ENCODE measurements at places on chromosomes 2 and 18.

DNA sequence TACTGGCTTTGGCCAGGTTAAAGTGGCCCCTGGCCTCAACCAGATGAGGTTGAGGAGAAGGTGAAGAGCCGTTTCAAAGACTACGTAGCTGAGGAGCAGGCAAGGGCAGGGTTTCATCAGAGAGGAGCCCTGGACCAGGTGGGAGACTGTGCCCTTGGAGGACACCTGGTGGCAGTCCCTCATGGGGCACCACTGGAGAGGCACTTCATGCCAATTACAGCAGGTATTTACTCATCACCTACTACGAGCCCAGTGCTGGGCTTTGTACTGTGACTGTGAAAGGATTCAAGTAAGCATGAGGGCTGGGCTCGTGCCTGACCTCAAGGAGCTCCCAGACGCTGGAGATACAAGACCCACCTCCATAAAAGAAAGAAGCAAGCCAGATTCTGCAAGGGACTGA, 37.6 kb downstream of the SMAD7 start:
- DNase-seq, result no peak

- DNase-seq, result no peak
These were observed 122.9 kb downstream of the PRKRA start for GRCh38 chr2:178328037-178328436.

DNA sequence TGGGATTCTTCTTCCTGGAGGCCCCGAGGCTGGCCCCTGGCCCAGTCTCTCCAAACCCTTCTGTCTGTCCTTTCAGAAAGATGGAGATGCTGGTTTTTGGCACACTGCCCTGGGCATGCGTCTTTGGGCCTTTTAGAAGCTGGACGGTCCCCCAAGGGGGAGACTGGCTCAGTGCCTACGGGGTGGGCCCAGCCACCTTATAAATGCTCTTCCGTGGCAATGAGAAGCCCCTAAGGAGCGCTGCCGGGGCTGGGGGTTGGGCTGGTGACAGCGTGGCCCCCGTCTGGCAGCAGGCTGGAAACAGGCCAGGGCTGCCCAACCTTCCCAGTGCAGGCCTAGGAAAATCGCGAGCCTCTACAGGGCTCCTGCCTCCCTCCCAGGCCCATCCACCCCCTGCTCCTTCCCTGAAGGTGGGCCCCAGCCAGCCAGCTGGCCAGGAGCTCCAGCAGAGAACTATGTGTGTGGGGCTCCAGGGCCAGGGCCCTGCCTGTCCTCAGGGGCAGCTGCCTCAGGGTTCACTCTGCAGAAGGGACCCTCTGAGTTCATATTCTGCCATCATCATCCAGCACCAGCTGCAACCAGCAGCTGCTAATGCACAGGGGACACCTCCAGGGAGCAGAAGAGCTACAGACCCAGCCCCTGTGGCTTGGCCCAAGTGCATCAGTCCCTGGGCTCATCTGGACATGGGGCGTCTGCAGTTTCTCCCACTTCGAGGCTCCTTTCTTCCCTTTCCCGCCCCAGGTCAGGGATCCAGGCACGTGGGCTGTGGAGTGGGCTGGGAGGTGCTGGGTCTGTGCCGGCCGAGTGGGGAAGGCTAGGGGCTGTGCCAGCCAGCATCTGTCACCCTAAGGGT, 107.6 kb upstream of the OTOS start:
- no peak for DNase-seq

- peak; percentile 65 for DNase-seq
These were observed 16.1 kb downstream of the ADD2 start for GRCh38 chr2:70751881-70752280.

GRCh38 chr2:60544954-60545560, 8.4 kb downstream of the BCL11A start:
- peak; percentile 54 for DNase-seq

GRCh38 chr18:44652722-44653121, 28.0 kb upstream of the SETBP1 start:
- DNase-seq, result no peak

DNA sequence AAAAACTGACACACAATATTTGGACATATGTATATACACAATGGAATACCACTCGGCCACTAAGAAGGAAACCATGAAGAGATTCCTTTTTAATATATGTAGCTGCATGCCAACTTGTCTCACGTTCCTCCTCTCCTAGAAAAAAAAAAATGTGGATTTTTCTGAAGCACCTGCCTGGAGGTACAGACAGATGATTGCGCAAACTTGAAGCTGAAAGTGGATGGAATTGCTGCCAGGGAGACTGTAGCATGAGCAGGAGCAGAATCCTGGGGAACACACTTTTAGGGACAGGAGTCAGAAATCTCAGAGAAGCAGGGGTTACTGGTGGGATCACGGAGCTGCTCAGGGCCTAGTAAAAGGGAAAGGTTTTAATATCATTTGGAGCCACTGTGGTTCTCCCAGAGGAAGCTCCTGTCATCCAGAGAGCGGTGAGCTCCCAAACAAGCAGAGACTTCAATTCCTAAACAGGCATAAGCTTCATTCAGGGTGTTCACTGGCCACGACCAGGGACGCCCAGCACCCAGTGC, 640 bp upstream of the SPR start:
- DNase-seq, result no peak

GRCh38 chr18:7901657-7902056, 334.5 kb downstream of the PTPRM start:
- no peak for DNase-seq

GRCh38 chr18:26383454-26384270, 157.4 kb downstream of the TAF4B start:
- peak; percentile 64 for DNase-seq

DNA sequence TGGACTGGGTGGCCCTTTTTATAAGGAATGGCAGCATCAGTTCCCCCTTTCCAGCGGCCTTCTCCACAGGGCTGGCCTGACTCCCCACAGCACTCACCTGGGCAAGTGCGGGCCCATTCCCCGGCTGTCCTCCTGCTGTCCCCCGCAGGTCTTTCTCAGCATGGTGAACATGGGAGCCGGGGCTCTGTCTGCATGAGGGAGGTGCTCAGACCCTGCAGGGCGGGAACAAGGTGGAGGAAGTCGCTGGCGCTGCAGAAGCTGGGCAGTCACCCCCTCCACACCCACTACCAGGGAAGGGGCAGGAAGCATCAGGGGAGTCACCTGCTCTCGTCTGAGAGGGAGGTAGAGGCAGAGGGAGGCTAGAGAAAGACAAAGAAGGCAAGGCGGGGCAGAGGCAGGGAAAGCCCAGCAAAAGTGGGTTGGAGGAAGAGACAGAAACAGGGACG, 12.2 kb downstream of the HES6 start:
- DNase-seq, result no peak

GRCh38 chr18:55139836-55140235, 180.6 kb upstream of the CCDC68 start:
- DNase-seq, result no peak

DNA sequence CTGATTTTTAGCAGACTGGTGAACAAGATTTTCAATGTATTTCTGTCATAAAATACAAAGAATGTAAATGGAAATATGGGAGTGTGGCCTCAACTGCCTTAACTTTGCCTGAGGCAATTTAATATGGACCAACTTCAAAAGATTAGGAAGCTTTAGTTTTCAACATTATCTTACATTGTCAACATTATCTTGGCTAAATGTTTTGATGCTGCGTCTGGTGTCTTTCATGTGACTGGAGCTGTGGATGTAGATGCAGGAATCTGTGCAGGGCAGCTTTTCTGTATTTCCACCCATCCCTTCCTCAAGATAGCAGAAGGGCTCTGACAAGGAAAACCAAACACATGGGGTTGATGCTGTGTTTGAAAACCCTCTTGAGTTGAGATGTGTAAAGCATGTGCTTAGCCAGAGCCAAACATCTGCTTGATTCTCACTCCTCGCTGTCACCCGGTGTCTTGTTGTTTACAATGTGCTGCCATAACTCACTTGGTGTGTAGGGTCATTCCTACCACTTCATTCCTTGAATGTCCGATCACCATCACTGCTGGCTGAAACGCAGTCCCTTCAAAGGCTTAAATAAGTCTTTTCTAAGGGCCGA, 33.0 kb downstream of the COPS8 start:
- no peak for DNase-seq

- DNase-seq, result peak; percentile 84
These were observed 83.9 kb upstream of the YWHAQ start for GRCh38 chr2:9714630-9715214.

DNA sequence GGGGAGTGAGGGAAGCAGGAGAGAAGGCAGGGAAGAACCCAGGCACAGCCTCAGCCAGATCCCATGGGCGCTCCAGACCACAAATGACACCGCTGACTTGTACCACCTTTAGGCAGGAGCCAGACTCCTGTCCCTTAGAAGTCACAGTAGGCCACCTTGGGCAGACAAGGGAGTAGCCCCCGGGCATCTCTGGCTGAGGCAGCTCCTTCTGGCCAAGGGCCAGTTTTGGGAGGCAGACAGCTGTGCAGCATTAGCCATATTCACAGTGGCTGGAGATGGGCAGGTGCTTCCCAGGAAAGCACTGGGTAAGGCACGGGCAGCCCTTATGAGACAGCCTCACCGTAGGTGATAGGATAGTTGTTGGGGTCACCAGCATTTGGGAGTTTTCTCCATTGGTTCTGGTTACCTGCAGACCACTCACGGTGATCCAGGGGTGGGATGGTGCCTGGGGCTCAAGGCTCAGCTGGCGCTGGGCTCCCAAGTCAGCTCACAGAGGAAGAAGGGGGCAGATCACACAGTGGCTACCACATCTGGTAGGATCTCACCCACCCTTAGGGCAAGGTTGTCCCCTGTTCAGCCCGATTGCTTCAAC, 2.1 kb downstream of the ASTL start:
- no peak for DNase-seq

DNA sequence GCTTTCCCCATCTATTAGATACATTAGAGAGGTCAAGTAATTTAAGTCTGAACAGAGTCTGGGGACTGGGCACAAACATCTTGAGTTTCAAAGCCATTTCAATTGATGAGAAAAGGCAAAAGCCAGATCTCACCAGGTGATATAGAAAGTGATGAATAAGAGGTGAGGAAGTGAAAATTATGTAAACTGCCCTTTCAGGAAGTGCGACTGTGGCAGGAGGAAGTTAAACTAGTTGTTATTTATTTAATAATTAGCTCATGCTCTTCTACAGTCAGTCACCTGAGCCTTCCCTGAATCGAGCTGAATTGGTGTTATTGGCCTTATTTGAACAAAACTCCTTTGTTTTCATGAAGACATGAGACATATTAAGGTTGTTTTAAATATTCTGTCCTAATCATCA, 115.1 kb downstream of the CDH20 start:
- DNase-seq, result no peak

DNA sequence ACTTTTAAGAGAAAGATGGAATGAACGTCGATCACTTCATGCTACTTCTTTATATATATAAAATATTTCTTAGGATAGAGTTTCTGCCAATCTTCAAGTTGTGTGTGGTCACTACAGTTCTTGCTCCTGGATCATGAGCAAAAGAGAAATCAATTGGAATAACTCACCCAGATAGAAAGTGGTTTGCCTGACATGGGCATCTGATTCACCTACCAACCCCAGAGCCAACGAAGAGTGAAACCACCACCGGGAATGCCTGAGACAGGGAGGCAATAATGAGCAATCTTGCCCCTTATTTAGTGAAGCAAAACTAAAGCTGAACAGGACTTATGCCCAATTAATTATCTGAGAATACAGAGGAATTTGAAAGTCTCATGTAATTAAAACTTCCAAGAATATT, 250.2 kb upstream of the REG3G start:
- no peak for DNase-seq

GRCh38 chr2:31558401-31559295, 22.1 kb downstream of the SRD5A2 start:
- no peak for DNase-seq

DNA sequence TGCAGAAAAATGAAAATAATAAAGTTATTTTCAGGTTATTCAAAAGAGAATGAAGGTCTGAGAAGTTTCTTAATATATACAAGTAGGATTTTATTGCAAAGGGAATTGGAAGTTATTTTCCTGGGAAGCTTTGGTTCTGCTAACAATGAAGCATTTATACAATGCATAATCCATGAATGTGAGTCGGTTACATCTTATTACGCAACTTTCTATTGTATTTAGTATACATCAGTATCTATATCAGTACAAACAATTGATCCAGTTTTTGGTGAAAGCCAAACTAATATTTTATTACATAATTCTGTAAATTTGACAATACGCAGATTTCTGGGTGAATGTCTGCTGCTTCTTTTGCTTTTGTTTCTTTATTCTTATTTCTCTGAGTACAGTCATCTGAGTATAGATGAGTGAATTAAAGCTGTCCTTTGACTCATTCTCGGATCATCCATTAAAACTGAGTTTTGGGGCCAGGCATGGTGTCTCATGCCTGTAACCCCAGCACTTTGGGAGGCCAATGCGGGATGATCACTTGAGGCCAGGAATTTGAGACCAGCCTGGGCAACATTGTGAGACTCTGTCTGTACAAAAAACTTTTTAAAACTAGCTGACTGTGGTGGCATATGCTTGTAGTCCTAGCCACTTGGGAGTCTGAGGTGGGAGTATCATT, 108.5 kb downstream of the SOCS6 start:
- no peak for DNase-seq

DNA sequence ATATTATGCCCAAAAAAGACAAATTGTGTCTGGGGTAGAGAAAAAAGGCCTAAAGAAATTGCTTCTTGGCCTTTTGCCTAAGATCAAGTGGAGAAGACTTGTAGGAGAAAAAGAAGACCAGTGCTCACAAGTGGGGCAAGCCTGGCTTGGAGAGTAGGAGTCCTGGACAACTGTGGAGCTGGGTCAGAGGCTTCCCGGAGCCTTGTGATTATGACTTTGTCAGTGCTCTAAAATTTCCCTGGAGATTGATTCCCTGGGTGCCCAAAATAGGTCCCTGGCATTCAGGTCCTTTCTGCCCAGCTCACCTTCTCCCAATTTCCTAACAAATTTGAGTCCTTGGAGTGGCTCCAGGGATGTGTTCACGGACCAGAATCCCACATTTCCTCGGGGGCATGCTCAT, 787 bp upstream of the TRIM54 start:
- no peak for DNase-seq

DNA sequence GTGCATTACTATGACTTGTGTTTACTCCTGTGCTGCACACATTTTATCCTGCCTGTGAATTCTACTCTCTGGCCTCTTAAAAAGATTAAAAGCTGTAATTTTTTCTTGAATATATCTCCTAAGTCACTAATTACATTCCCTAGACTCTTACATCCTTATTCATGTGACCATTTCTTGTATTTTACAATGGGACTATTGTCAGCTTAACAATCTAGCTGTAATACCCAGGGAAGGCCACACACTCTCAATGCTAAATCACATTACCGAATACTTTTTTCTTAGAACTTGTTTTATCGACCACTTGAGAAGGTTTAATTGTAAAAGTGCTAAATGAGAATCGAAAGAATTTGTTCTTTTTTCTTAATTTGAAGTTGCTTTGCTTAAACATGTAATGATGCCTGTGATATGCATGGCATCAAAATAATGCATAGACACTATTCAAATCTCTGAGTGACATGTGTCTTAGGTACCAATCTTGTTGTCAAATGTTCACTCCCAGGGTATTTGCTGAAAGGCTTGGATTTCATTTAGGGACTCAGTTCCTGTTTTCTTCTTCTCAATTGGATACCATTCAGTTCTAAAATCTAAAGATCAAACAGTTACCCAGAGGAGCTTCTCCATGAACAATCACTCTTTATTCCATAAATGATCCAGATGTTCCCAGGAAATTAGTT, 498.5 kb downstream of the DPP10 start:
- no peak for DNase-seq

- no peak for DNase-seq
These were observed 39.7 kb upstream of the IGFBP5 start for GRCh38 chr2:216735086-216735485.
